CD8-positive, alpha-beta T cell (primary cell): ENCODE measurements at places on chromosomes 2 and 18.

GRCh38 chr2:201345625-201346213, 11.4 kb downstream of the FLACC1 start:
- no peak for DNase-seq

DNA sequence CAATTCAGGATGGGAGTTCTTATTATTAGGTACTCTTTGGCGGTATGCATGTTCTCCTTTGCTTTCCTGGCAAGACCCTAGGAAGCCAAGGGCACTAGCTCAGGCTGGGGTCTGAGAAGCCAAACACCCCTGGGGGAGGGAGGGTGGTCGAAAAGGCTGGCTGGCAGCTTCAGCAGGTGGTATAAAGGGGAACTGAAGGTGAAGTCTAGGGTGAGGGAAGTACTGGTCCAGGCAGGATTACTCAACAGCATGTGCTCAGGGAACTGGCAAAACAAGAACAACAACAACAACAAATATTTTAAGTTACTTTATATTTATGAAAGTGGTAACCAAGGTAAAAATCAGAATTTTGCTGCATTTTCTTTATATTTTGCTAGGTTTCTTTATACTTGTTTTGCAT, 40.7 kb upstream of the PCBP1 start:
- no peak for DNase-seq

DNA sequence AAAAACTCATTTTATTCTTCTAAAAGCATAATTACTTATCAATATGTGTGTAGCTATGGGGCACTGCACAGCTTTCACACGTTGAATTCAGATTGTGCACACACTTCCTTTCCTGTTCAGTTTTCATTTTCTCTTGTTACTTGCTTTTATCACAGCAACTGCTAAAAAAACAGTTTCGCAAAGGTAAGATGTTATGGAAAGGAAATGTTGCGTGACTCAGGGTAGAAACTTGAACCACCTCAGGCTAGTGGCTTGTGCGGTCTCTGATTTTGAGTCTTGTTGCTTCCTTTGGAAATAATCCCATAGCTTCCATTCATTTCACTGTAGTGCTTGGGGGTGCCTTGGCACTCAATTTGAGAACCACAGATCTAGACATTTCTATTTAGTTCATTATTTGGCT, 171.9 kb downstream of the FMNL2 start:
- no peak for DNase-seq

- DNase-seq, result no peak
Measured at GRCh38 chr2:128322715-128323554, 4.3 kb upstream of the HS6ST1 start.

- peak; percentile 44 for DNase-seq
Measured at GRCh38 chr18:59988098-59988706, 88.4 kb downstream of the PMAIP1 start.

GRCh38 chr2:127414638-127415592, 3.3 kb upstream of the PROC start:
- DNase-seq, result no peak

- no peak for DNase-seq
Measured at GRCh38 chr2:63654959-63655358, 66.2 kb downstream of the MDH1 start.

- DNase-seq, result no peak
Measured at GRCh38 chr2:76556018-76556417, 845.3 kb upstream of the GCFC2 start.
